ENCODE measurements at places on chromosomes 6 and 20.

GRCh38 chr6:168537540-168537884 is 96.5 kb downstream of the SMOC2 start:
- no peak for DNase-seq

GRCh38 chr6:99349171-99350141 is at the start of gene FAXC:
Gene FAXC (minus strand): TSS chr6:99349674. CDS start chr6:99349372, 302 bp downstream.
- peak; percentile 12 for DNase-seq

DNA sequence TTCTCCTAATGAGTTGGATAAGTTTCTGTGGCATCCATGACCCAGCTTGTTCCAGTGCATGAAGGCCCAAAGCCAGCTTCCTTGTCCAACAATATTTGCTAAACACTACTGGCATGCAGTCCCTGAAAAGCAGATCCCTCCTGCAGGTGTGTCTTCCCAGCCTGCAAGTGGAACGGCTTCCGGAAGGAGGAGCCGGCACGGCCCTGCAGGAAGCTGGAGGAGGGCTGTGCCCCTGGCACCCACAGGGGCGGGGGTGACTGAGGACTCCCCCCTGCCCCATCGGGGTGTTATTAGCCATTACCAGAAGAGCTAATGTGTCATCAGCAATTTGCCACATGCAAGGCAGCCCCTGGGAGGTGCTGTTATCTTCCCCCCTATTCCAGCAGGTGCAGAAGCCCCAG is 27.4 kb downstream of the NPEPL1 start:
- DNase-seq = no peak

GRCh38 chr6:158387036-158387435 is 74.8 kb downstream of the TULP4 start:
- DNase-seq = no peak

DNA sequence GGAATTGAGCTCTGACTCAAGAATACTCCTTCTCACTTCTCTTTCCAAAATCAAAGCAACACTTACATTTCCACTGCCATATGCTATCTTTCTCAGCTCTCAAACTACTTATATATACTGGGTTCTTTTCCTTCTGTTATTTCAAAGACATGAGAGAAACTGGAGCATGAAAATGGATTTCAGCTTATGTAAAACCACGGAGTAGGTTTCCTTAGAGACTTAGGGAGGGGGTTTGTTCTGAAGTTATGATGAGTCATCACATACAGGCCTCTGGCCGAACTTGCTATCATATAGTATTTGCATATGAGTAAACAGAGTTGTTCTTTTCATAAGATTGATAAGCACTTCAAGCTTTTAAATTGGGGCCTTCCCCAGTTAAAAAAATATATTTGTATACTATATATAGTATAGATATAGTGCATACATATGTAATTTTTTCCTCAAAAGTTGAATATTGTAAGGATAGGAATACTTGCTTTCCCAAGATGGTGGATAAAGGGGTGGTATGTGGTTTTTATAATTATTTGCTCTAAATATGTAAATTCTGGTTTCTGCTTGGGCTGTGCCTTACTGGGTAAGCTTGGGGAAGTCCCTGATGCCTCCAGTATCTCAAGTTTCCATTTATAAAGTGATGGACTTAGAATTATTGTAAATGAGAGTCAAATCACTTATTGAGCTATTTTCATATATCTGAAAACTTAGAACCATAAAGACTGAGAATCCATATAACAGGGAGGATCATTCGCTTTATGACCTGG is 273.9 kb downstream of the RFPL4B start:
- DNase-seq = no peak

GRCh38 chr6:137728386-137729349 is 138.4 kb upstream of the TNFAIP3 start:
- no peak for DNase-seq

DNA sequence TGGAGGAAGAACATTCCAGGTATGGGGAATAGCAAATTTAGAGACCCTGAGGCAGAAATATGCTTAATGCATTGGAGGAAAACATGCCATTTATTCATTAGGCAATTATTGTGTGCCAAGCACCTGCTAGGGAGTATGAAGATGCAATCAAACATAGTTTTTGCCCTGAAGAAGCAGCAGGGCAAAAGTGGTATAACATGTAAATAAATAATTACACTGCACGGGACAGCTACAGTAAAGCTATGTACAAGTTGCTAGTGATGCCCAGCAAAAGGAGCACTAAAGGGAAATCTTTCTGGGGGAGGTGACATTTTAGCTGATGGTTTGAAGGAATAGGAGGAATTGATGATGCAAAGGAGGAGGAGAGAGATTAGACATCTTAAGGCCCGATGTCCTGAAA is 624 bp upstream of the TJAP1 start:
- DNase-seq = no peak
